SHP77 (cell line): ENCODE measurements at places on chromosomes 13 and 19.

- DNase-seq, result no peak
Observed at GRCh38 chr13:39451301-39451700, 151.7 kb downstream of the LHFPL6 start.

DNA sequence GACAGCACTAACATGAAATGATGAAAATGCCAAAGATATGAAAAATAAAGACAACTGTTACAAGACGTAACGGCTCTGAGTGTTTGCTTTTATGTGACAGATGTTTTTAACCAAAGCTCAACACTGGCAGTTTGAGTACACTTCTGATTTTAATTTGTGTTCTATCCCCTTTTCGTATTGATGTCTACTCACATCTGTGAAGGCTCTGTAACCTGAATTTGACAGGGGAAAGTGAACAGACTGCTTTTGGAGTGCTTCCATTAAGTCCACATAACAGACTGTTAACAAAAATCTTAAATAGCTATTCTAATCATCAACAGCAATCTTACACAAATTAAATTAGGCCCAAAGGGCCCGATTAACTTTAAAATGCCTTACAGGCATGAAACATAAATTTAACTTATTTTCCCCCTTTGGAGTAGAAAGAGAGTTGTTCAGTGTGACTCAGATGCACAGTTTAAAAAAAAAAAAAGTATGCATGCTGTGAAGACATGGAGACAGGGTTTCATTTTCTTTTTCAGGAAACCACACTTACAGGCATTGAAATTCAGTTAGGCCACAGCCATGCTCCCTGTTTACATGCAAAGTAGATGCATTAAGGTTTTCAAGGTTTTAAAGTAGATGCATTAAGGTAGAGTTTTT, 16.3 kb upstream of the RNASEH2B start:
- DNase-seq, result no peak

DNA sequence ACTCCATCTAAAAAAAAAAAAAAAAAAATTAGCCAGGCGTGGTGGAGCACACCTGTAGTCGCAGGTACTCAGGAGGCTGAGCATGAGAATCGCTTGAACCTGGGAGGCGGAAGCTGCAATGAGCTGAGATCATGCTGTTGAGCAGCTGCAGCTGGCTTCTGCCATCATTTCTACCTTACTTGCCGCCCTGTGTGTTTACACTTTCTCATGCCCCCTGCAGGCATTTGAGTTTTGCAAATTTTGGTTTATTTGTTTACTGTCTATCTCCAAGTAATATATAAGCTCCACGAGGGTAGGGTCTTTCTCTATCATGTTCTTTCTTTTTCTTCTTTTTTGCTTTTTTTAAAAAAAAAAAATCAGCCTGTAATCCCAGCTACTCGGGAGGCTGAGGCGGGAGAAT, 18.0 kb downstream of the CACNG6 start:
- peak; percentile 3 for DNase-seq

DNA sequence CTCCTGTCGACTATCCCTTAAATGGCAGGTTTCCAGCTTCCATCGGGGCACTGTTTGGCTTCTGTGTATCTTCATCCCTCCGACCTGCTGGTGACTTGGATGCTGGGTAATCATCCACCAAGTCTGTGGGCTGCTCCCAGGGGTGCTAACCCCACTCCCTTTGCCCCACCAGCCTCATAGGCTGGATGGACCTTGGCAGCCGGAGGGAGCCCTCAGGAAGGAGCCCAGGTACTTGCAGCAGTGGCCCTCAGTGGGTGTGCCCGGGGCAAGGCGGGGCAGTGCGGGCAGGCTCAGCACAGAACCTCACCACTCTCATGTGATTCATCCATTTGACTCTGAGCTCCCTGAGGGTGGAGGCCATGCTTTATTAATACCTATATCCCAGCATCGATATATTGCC, 27.4 kb upstream of the TUBGCP3 start:
- no peak for DNase-seq

DNA sequence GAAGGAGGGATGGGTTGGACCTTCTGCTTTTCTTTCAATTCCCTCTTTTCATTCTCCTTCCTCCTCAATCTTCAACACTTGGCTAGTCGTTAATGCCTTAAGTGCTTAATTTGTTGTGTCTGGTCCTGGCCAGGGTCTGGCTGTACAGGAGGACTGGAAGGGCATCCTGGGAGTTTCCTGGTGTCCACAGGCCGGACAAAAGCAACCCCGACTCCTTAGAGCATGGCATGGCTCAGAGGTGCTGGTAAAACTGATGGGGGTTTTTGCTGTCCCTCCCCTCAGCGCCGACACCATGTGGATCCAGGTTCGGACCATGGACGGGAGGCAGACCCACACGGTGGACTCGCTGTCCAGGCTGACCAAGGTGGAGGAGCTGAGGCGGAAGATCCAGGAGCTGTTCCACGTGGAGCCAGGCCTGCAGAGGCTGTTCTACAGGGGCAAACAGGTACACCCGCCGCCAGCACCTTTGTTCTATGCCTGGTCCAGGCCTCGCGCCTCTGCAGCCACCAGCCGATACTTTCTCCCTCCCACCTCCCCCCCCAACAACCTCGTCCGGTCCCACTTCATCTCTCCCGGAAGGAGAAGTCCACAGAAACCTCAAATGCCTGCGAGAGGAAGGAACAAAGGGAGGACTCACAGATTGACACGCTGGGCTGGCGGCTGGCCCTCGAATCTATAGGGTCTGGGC, 1.4 kb downstream of the UHRF1 start:
- DNase-seq, result no peak

DNA sequence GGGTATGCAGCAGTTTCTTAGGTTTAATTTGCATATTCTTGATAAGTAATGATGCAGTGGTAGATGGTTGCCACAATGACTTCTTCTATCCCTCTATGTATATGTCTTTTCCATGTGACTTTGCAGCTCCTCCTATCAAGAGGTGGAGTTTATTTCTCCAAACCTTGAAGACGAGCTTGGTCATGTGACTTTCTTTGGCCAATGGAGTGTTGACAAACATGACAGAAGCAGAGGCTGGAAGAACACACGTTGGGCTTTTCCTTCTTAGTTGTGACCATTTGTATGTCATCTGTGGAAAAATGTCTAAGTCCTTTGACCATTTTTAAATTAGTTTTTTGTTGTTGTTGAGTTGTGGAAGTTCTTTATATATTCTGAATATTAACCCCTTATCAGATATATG, 32.3 kb downstream of the ZNF333 start:
- no peak for DNase-seq

DNA sequence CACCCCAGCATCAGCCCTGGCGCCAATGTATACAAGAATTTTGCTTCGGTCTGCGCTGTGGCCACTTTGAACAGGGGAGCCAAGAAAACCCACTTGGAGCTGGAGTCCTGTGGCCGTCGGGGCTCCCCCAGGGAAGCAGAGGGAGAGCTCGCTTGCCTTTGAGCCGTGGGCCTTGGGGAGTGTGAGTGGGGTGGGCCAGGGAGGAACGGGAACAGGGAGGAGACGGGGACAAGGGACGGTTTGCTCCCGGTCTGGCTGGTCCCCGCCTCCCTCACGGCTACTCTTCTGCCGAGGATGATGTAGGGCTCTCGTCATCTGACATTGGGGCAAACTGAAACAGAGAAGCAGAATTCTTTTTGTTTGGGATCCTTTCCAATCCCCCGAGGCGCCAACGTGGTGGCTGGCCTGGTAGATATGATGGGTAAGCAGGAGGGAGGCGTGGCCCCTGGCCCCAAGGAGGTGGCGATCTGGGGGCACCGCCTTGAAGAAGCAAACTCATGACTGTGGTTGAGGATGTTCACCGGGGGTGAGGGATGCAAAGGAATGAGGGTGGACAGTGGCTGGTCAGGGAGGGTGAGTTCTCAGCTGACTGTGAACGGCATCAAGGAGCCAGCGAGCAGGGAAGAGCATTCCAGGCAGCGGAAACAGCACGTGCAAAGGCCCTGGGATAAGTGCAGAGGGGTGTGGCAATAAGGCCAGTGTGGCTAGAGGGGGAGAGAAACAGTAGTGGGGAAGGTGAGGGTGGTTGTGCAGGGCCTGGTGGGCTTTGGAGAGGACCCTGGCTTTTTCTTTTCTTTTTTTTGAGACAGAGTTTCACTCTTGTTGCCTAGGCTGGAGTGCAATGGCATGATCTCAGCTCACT, 10.9 kb upstream of the SPC24 start:
- DNase-seq, result no peak

GRCh38 chr13:91565296-91565695, 166.9 kb downstream of the GPC5 start:
- no peak for DNase-seq

DNA sequence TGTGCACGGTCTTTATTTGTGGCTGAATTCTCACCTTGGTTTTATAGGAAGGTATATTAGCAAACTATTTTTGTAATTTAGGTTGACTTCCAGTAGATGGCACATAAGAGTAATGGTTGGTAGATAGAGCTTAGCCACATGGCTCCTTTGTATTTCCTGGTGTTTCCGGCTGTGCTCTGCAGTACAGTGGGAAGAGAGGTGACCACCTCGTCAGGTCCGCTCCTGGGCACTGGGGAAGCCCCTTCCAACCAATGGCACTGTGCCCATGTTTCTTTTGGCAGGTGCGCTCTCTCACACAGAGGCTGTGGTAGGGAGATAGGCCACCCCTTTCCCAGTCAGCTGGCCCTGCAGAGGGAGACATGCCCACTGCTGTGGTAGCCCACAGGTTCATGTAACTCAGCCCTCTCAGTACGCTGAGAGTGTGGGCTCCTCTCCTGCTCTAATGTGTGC, 74.3 kb upstream of the ATP12A start:
- no peak for DNase-seq

DNA sequence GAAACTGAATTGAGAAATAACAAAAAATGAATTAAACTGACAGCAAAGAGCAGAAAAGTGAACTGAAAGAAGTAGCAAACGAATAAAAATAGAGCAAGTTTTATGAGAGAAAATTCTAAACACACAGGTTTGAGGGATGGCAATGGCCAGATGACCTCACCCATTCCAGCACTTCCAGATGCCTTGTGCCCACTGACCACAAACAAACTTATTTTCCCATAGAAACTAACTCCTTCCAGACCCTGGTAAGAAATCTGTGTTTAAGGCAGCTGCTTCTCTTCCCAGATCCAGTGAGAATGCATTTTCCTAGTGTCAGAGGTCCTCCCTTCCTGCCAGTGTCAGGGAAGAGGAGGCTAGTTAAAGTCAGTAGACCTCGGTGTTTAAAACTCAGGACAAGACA, 51.7 kb downstream of the RXFP2 start:
- DNase-seq, result no peak

DNA sequence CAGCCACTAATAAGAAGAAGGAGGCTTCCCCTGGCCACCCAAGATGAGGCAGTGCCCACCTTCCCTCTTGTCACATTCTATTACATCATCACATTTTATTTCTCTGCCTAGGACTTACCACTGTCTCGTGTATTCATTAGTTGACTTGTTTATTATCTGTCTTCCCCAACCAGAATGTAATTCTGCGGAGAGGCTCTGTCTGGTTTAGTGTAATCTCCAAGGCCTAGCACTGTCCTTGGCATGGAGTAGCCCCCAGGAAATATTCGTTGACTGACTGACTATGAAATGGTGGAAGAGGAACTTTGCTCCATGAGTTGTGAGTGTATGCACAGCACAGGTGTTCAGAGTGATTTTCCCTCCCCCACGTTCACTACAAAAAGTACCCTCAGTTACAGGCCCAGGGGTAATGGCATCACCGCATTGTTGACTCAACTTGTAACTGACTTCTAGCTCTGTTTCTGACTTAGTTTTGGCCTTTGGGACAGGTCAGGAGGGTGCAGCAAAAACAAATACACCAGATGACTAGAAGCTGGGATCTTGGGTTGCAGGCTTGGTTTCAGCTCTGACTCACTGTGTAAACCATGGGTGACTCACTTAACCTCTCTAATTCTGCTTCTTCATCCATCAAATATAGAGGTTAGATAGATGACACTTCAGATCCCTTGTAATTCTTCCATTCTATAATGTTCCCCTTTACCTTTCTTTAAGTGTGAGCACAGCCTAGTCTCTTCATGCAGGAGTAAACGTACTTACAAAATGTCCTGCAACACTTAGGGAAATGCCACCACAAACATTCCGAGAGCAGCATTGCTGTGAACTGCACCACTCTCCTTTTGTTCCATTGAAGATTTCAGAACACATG, 229.7 kb downstream of the KCNRG start:
- DNase-seq, result peak; percentile 21

DNA sequence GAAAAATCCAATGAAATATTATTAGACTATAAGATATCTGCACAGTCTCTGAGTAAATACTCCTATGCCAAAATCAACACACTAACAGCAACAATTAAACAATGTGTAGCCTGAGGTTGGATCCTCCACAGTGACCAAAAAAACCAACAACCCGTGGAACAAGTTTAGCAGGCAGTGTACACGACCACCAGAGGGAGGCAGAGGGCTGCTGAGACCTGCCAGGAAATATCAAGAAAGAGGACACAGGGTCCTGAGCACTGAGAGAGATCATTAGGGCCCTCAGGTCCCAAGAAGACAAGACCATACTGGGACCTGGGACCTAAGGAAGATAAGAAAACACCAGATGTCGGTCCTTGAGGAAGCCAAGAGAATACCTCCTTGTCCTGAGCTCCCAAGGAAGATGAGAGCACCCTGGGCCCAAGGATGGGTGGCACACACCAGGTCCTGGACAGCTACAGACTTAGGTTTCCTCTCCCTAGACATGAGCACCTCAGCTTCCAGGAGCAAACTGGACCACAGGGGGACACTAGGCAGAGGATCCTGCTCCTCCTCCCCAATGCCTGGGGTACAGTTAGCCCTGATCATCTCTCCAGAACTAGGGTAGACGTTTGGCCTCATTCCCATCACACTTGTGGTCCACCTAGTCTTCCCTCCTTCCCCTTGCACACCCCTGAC, 822 bp upstream of the ZNF274 start:
- peak; percentile 7 for DNase-seq

DNA sequence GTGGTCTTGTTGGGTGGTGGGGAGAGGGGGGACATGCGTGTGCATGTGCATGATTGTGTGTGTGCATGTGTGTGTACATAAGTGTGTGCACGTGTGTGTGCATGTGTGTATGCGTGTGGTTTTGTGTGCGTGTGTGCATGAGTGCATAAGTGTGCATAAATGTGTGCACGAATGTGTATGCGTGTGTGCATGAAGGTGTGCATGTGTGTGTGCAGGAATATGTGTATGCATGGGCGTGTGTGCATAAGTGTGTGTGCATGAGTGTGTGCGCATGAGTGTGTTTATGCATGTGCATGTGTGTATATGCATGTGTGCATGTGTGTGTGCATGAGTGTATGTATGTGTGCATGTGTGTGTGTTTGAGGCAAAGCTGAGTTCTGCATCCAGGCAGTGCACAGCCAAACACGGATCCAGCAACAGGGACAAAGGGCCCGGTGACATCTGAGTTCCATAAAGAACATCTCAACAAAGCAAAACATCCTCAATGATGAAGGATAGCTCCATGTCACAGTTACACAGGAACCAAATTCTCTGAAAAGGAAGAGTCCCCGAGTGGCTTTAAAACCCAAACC, 86.0 kb upstream of the FARP1 start:
- no peak for DNase-seq

DNA sequence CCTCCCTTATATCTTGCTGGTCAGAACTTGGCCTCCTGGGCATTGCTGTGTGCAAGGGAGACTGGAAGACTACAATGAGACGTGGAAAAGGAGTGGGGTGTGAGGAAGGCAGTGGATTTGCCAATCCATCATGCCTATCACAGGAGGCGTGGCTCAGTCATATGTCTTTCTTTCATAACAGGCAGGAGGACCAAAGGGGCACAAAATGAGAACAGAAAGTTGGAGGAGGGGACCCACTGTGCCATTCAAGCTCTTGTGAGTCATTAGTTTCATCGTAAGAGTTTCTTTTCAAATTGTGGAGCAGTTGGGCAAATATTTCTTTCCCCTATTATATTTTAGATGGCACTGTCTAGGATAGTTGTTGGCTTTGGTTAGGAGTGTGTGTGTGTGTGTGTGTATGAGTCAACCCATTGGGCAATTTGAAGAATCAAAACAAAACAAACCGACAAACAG, 471.5 kb downstream of the TSHZ3 start:
- DNase-seq, result no peak

- no peak for DNase-seq
Observed at GRCh38 chr13:45456196-45456972, 8.4 kb upstream of the COG3 start.
